ENCODE measurements at places on chromosomes 12 and 14.

DNA sequence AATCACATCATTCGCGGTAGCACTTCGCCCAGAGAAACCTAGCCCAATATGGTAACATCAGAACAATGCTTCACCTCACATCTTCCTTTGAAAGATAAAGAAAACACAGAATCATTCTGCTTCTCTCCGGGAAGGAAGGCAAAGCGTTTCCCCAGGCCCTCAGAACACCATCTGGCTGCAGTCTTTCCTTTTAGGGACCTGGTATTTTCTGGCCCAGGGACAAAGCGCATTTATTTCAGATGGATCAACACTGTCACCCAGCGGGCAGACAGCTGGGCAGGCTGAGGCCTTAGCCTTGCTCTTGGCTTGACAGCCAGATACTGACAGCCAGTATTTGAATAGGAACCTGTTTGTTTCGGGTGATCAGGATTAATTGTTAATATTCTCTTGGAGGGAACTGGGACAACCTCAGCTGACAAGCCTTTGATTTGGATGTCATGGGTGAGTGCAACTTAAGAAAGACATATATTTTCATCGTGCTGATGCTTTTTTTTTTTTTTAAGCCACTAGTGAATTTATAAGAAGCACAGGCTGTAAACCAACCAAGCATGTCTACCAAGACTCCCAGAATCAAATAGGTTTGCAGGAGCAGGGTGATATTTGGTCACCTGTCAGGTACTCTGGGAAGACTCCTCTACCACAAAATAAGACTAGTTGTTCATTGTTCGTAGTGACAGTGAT is 118.9 kb downstream of the VEZT start:
- no peak for DNase-seq

DNA sequence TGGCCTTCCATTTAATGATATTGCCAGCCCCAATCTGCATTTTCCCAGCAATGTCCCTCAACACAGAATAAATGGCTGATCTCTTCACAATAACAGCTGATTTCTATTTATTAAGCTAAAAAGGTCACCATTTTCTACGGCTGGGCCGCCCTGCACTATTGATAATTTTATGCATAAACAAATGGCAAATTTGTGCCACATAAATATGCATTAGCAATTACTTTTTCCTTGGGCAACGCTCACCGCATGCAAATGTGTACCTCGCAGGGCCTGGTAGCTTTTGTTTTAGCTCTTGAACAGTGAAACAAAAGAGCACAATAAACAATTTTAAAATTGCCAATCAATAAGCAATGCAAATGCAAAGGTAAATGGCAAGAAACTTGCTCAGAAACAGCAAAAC is 331.9 kb upstream of the SOX5 start:
- no peak for DNase-seq

DNA sequence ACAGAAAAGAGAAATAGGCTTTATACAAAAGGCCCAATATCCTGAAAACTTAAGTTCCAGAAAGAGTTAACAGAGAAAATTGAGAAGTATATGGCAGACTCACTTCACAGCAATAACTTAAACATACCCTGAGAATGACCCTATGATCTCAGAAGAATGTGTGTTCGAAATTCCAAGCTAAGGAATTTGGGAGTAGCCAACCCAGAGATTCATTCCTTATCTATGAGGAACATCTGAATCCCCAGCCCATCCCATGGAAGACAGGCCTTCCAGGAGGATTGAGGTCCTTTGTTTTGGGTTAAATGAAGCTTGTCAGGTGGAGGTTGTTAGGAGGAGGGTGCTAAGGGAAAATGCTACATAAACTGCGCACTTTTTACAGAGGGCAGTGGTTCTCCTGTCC is 7.5 kb upstream of the SAV1 start:
- no peak for DNase-seq

GRCh38 chr12:29207120-29207519 is 58.0 kb downstream of the FAR2 start:
- no peak for DNase-seq
